Activated B cell treated with CpG ODN at 0.5 μM for 24 hours (primary cell): ENCODE measurements at places on chromosomes 4 and X. TPM values are rescaled to one million over a fixed set of nuclear protein-coding genes. Genes with fewer than 3 reads are reported as not detected.

DNA sequence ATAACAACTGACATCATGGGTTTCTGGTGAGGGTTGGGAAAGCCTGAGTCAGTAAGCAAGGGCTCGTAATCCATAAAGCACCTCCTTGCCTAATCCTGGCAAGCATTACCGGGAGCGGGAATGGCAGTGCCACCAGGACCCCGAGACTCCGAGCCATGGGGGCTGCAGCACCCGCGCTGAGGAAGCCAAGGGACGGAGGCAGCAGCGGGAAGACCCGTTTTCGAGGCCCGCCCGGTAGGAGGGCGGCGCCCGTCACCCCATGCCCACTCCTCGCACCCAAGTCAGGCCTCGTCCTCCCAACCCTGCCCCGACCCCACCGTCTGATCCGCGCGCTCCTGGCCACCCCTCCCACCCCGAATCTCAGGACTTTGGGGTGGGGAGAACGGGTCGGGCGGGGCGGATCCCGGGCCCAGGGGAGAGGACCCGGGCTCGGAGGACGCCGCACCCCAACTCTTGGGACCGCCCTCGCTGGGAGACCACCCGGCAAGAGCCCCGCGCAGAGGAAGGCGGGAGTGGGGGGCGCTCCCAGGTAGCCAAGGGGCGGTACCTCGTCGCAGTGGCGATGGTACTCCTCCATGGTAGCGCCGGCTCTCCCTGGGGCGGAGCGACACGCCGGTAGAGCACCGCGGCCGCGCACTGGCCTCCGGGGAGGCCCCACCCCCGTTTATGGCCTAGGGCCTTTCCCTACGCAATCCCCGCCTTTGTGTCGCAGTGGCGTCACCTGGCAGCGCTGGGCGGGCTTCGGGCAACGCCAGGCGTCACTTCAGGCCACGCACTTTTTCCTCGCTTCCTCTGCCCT is at the start of gene DYNLT3:
TSS of gene DYNLT3 (minus strand) at position 638 of the 799 bp plus-strand sequence. CDS start at position 577, 61 bp downstream.
- DNase-seq = peak; percentile 72

- DNase-seq = no peak
Observed at GRCh38 chr4:37628977-37629609, 57.1 kb downstream of the RELL1 start.

Gene NAT8L
- total RNA-seq = 0.15 and 0.24 TPM in 2 replicates

Gene USP17L13
- total RNA-seq = not detected in 2 replicates

GRCh38 chr4:42892413-42892812 is at the start of gene GRXCR1:
Gene GRXCR1, plus strand, starts transcription at chr4:42892713. Its CDS starts 554 bp downstream, at chr4:42893267.
- DNase-seq = no peak

DNA sequence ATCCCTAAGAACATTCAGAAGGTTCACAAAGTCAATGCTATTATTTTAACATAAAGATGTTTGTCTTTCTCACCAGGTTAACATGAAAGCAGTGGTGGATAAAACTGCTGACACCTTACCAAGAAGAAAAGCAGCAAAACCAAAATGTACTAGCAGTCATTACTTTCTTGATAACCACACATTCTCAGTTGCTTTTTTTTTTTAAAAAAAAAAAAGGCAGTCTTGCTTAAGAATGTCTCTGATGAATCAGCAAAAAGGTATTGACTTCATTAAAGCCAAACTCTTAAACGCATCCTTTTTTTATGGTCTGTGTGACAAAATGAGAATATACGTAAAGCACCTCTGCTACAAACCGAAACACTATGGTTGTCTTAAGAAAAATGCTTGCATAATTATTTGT is 31.9 kb downstream of the CDKL2 start:
- no peak for DNase-seq

GRCh38 chr4:69610484-69610883 is 29.0 kb downstream of the UGT2A2 start:
- no peak for DNase-seq

- DNase-seq = no peak
Observed at GRCh38 chrX:5876984-5877596, 351.6 kb downstream of the NLGN4X start.

DNA sequence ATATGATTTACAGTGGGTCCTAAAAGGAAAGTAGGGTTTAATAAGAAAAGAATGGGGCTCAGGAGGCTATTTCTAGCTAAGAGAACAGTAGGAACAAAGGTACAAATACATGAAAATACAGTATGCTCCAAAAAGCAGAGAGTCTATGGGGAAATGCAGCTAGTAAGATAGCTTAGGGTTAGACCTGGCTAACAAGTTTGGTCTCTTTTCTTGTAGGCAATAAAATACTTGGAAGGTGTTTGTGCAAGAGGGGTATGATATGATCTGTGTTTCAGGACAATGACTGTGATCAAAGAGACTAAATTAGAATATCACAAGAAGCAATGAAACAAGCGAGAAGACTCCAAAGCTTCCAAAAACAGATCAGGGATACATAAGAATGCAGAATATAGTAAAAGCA is 33.5 kb upstream of the SH3KBP1 start:
- DNase-seq = no peak

GRCh38 chrX:50812995-50813842 is 775 bp downstream of the SHROOM4 start:
- no peak for DNase-seq

Gene MAGEC1
- not detected in 2 replicates for total RNA-seq

Gene STAP1
- 46.4 and 50.3 TPM in 2 replicates for total RNA-seq

DNA sequence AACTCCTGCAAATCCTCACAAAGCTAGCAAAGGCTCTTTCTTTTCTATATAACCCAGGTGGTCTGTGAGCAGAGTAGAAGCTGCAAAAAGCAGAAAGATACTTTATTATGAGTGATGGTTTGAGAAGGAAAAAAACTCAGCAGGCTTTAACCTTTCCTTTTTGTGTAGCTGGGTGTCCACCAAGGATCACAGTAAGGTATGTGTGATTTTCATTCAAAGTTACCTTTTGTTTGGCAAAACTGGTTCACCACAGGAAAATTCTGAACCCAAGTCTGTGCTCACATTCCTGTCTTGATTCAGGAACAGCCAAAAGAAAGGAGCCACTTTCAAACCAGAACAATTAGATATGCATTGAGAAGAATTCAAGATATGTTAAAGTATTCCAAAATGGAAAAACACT is 35.7 kb downstream of the FRAS1 start:
- no peak for DNase-seq

- no peak for DNase-seq
Observed at GRCh38 chr4:96894621-96895020, 1054.7 kb downstream of the PDHA2 start.

Gene KIAA1210
- total RNA-seq = not detected in 2 replicates

DNA sequence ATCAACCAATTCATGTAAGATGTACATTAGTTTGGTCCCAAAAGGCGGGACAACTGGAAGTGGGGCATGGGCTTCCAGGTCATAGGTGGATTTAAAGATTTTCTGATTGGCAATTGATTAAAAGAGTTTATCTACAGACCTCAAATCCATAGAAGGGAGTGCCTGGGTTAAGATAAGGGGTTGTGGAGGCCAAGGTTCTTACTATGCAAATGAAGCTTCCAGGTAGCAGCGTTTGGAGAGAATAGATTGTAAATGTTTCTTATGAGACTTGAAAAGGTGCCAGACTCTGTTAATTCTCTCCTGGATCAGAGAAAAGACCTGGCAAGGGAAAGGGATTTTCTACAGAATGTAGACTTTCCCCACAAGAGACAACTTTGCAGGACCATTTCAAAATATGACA is 2.4 kb downstream of the MGST2 start:
- DNase-seq = no peak

DNA sequence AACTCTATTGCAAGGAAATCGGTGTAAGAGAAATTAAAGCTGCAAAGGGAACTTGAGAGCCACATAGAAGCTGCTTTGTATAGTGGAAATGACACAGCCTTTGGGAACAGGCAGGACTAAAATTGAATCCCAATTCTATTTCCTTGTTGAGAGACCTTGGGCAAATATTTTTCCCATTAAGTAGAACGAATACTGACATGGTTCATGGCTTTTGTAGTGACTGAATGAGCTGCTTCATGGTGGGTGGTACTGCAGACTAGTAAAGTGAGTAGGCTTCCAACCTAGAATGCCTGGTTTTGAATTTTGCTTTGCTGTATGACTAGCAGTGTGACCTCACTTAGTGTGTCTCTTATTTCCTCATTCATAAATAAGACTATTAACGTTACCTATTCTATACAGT is 182.2 kb upstream of the KCNIP4 start:
- DNase-seq = no peak

DNA sequence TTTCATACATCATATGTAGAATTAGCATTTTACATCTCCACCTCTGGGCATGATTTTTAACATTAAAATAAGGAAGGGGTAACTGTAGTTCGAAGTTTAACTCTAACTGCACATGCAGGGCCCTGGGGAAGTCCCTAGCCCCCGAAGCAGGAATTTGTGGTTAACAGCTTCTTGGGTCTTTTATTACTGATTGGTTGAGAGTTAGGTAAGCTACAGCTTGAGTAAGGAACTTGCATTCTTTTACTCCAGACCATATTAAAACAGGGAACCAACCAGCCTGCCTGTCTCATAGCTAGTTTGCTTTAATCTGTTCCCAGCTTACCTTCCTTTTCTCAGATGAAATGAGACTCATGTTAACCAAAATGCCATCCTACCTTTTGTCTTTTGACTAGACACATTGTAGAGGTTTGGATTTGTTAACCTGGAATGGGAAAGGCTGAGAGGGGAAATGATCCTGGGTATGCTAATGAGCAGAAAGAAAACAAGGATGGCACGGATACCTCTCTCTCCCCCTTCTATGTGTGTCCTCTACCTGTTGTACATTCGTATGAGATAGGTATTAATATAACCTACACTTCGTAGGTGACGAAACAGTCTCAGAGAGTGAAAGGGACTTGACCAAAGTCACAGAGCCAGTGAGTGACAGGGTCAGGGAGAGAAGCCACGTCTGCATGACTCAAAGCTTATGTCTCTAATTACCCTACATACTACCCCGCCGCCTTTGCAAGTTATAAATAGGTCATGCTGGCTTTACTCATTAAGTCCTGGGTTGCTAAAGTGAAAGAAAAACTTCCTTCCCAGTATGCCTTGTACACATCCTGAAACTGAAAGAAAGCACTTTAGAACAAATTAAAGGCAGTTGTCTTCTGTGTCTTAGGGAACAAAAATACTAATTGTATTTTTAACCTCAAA is 119.5 kb upstream of the AFF2 start:
- DNase-seq = no peak

Gene C1QTNF7
- not detected in 2 replicates for total RNA-seq

DNA sequence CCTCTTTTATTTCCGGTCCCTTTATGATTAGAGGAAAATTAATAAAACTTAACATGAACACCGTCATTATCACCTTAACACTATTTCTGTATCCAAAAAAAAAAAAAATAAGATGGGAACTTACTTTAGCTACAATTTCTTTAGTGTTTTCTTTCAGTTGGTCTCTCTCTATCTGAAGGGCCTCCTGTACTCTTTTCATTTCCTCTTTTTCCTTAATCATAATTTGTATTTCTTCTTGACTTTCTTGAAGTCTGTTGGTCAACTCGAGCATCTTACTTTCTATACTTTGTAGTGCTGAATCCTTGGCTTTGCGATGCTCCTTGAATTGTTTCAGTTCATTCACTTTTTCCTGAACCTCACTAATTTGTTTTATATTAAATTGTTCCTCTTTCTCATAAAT is 45.3 kb upstream of the BDH2 start:
- no peak for DNase-seq

DNA sequence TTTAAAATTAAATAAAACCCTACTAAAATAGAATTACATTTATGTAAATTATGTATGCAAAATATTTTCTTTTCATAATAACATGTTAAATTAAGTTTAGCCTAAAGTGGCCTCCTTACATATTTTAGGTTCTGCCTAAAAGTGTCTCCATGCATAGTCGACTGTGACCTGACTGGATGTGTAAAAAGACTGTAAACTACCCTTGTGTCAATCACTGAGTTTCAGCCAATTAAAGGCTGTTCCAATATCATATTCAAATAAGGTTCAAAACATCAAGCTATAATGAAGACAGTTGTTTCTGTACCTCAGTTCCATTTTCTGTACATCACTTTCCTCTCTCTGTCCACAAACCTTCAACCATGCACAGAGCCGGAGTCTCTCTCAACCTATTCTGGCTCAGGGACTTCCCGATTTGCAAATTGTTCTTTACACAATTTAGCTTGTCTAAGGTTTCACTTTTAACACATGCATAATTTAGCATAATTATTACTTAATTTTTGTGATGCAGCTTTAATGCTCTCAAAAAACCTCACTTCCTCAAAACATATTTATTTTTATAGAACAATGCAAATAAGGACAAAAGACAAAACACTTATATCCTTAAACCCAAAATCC is 60.1 kb downstream of the SH3RF1 start:
- no peak for DNase-seq

Gene DUSP9
- 0.10 TPM in 1 of 2 replicates, not detected in the other for total RNA-seq

DNA sequence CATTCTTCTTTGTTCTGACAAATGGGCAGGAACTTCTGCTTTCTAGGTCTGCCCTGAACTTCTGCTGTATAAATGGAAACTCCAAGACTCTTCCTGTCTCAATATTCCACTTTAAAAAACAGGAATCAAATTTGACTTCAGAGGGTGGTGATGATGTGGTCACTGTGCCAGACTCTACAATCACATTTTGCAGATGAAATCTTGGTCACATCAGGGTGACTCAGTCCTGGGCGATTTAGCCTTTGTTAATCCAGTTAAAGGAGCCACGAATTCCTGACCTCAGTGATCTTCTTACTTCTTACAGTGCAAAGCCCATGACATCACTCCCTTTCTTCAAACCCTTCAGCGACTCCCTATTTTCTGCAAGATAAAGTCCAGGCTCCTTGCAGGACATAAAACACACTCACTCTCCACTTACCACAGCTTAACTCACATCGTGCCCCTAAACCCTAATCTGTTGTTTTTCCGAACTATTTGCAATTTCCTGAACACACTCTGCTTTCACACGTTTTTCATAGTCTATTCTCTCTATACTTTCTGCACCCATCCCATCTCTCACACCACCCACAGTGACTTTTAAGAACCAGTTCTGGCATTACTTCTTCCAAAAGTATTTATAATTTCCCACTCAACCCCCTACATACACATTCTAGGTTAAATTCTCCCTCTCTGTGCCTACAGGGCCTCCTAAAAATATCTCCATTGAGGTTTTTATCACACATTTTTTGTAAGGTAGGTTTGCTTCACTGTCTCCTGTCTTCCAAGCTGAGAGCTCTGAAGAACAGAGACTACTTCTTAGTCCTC is 11.1 kb downstream of the GASK1B start:
- DNase-seq = no peak

DNA sequence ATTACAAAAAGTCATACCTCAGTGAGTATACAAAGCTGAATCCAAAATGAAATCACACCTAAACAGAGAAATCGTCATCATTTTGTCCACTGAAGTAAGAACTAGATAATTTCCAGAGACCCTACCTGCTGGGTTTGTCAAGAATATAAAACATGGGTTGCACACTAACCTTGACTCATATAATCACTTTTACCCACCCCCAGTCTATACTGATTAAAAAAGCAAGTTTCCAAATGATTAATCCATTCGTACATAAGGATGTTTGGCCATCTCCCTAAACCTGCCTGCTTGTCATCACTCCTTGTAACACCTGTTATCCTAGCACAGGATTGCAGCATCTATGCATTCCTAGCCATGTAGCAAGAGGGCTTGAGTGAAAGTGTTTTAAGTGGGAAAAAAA is 4.7 kb downstream of the RAP2C start:
- DNase-seq = no peak

Gene SH3RF1
- 6.9 and 7.1 TPM in 2 replicates for total RNA-seq

Gene SRPX2
- not detected in 2 replicates for total RNA-seq

Gene CT45A1
- total RNA-seq = not detected in 2 replicates

- no peak for DNase-seq
Observed at GRCh38 chr4:165724786-165725185, 148.3 kb upstream of the TLL1 start.

GRCh38 chr4:59608466-59608865 is 1591.7 kb upstream of the ADGRL3 start:
- no peak for DNase-seq

Gene AVPR2
- total RNA-seq = not detected in 2 replicates

Gene JCHAIN
- 47.0 and 53.7 TPM in 2 replicates for total RNA-seq

GRCh38 chr4:131061734-131062133 is 1965.8 kb downstream of the C4orf33 start:
- no peak for DNase-seq

Gene PRRG1
- not detected in 2 replicates for total RNA-seq
